AG08396 (cell line): ENCODE measurements at places on chromosomes 7 and 10.

DNA sequence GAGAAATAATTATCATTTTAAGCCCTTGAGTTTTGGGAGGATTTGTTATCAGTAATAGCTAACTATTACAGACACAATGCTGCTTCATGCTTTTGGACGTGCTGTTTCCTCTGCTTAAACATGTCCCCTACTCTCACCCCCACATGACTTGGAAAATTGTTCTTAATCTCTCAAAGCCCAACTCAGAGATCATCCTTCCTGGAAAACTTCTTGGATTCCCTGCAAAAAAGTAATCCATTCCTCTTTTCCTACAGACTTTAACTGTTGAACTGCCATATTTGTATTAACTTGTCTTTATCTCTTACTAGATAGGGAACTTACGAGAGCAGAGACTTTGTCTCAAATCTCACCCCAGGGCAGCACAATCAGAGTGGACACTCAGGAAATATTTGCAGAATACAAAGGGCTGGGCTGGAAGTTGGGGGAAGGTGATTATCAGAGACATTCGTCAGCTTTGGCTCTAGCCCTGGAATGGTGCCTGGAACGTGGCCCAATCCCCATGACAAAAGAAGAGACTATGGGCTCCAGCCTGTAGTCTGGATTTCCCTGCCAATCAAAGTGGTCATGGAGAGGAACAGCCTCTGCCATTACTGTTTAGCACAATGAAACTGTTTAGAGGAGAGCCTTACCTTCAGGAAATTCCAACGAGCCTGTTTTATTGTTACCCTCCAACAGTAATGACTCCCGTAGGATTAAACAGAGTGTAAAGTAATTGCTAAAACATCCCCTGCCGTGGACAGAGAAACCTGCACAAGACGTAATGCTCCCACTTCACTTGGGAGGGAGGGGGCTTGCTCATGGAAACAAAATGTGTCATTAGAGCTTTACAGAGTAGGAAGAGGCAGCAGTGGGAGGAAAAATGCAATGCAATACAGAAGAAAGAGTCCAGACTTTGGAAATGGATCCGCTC is 140.4 kb upstream of the AUTS2 start:
- no peak for DNase-seq

- DNase-seq: no peak
These were observed 57.8 kb downstream of the HHEX start for GRCh38 chr10:92747600-92747999.

GRCh38 chr7:85185424-85186082 is 1.3 kb downstream of the SEMA3D start:
- DNase-seq: peak; percentile 49

DNA sequence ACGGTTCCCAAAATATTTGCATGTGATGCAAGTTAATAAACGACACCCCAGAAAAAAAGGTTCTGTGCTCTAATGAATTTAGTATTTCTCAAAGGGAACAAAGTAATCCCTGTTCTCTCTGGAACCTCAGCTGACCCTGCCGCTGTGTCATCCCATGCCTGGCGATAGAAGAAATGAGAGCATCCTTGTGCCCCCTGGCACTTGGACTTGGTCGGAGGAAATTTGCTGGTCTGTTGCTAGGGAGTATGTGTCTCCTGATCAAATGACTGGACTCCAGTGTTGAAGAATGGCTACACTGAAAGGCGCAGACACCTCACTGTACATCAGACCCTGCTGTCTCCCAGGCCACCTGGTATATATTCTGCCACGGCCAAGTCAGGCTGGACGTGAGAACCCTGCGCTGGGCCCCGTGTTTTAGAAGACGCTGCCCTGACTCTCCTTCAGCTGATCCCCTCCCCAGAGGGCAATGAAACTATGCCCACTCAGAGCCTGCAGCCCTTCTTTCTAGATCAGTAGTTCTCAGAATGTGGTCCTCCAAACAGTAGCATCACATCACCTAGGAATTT is 67.2 kb downstream of the THNSL1 start:
- DNase-seq: no peak

DNA sequence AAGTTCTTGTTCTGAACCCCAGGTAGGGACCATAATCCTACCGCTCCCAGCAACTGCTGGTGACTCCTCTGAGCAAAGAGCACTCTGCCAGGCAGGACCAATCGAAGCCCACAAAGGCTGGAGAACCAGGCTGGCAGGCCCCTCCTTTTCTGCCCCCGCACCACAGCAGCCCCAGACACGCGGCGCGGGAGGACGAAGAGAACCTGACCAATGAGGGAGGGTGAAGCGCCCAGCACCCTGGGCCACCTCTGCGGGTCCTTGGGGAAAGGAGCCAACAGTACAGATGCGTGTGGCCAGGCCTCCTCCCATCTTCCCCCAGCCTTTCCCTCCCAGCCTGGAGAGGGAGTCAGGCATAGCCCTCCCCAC is 25.9 kb downstream of the CTBP2 start:
- no peak for DNase-seq

- DNase-seq: peak; percentile 26
These were observed 49.6 kb downstream of the TES start for GRCh38 chr7:116259871-116260440.

- DNase-seq: no peak
These were observed 102.6 kb downstream of the PLXDC2 start for GRCh38 chr10:19918794-19919193.

- DNase-seq: no peak
These were observed 14.7 kb downstream of the CCDC71L start for GRCh38 chr7:106646256-106646655.

GRCh38 chr7:100208911-100209408 is 10.8 kb upstream of the PVRIG start:
- DNase-seq: no peak

GRCh38 chr10:66925896-66926715 is at the start of gene LRRTM3:
LRRTM3 (plus strand) TSS chr10:66926036.
- DNase-seq: peak; percentile 48

- no peak for DNase-seq
These were observed 539.2 kb downstream of the HTR7 start for GRCh38 chr10:90318659-90319058.

- DNase-seq: no peak
These were observed 202.0 kb upstream of the LRRTM3 start for GRCh38 chr10:66723608-66724400.

- DNase-seq: no peak
These were observed 217.6 kb upstream of the TMEM229A start for GRCh38 chr7:124250297-124251034.

DNA sequence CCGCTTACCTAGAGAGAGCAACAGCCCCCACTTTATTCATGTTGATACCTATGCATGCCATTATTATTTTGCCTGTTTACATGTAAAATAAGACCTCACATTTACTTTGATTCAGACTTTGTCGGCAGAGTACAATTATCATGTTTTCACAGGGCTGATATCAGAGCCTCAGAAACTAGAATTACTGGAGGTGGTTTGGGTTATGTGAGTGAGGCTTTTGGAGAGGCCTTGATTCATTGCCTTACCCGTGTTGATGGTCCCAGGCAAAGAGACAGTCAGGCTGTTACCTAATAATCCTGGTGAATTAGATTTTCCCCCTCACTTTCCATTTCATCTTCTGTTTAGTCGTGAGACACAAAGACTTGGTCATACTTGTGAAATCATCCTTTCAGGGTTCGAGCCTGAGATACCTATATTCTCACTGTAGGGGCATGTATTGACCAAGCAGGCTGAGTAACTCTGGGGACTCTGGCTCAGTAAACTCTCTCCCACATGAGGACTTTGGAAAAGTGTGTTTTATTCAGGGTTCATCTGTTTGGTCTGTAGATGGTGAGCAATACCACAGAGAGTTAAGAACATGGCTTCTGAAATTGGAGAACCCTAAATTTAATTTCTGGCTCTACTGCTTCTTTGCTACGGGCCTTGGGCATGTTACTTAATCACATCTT is 150.9 kb downstream of the CELF2 start:
- no peak for DNase-seq

DNA sequence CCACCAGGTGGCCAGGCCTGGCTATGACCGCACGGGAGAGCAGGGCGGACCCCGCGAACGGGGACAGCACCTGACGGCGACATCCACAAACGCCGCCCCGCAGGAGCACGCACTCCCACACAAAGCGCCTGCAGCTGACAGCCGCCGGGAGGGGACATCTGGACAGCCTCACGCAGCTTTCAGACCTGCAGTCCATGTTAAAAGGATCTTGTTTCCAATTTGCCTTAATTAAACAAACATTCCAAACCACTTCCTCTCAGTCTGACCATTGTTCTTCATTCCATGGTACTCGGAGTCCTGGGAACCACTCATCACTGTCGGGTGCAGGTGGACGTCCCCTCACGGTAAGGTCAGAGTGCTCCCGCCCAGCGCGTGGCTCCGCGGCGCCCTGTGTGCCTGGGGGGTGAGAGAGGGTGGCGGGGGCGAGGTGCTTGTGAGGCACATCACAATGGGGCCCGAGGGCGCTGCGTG is 5.9 kb upstream of the GPER1 start:
- no peak for DNase-seq

DNA sequence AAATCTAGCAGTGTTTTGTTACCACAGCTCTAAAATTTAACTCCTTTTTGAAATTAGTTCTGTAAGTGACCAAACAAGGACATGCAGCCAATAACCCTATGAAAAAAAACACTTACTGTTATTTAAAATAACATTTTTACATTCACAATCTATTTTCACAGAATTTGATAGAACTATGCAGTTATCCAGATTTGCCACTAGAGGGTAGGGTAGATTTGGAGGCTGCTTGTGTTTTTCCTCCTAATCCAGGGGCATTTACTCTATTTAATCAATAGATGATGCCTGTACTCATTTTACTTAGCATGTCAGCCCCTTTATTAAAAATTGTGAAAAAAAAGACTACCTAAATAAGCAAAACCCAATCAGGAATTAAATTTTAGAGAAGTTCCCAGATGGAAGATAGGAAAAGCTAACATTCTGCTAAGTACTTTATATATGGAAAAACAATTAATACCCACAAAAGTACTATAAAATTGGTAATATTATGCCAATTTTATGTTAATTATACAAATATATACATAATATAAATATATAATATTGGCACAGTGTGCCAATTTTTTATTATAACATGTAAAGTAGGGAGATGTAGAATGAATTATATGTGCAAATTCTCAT is 18.1 kb upstream of the LIPK start:
- DNase-seq: peak; percentile 13

DNA sequence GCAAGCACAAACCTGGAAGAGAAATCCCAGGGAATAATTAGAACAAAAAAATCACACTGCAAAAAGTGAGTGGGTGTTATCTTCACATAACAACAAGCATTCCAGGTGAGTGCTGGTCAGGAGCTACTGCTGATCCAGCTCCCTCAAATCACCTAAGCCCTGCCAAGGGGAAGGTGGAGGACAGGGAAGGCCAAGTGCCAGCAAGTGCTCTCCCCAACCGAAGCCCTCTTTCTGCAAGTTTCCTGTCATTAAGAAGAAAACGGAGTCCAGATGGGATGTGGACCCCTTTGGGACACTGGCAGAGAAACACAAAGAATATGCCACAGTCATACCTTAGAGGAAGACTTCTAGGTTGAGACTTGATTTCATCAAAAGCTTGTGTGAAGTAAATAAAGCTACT is 933.0 kb upstream of the ZNF722 start:
- no peak for DNase-seq

GRCh38 chr7:91089382-91089963 is 174.8 kb upstream of the FZD1 start:
- peak; percentile 16 for DNase-seq

- peak; percentile 94 for DNase-seq
These were observed 34.0 kb downstream of the TMEM270 start for GRCh38 chr7:73894733-73895551.

- peak; percentile 29 for DNase-seq
These were observed 154.9 kb upstream of the ITGB1 start for GRCh38 chr10:33112831-33113455.

GRCh38 chr10:60281331-60281730 is 108.3 kb downstream of the ANK3 start:
- DNase-seq: no peak

DNA sequence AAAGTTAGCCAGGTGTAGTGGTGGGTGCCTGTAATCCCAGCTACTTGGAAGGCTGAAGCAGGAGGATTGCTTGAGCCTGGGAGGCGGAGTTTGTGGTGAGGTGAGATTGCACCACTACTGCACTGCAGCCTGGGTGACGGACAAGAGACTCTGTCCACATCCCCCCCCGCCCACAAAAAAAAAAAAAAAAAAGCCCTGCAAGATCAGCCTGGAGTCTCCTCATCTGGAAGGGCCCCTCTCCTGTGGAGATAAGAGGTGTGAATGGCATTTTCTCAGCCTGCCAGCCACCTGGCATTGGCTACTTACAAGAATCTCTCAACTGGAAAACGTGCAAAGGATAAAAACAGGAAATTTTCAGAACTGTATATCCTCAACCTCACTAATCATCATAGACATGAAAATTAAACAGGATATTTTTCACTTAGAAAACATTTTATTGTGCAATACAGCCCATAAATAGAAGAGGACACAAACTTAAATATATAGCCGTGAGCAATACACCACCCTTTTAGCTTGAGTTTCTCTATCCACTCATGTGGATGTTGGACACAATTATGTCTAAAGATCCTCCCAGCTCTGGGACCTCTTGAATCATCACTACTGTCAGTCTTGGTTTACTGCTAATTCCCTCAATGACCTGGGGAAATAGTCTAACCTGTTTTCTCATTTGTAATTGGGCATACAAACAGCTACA is 11.3 kb upstream of the TSPAN15 start:
- DNase-seq: no peak

DNA sequence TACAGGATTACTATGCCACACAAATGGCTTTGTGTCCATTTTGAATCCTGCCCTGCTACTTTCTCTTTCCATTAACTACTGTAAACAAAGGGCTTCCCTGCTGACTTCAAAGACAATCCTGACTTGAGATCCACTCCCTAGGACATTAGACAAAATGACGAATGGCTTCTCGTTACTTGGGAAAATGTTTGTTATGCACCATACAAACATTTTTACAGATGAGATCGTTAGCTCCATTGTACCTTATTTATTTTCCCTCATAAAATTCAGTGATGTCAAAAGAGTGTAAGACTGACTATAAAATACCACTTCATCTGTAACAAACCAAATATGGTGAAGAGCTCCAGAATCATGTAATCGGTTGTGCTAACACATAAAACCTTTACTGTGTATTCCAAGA is 121.8 kb downstream of the CD36 start:
- DNase-seq: no peak

DNA sequence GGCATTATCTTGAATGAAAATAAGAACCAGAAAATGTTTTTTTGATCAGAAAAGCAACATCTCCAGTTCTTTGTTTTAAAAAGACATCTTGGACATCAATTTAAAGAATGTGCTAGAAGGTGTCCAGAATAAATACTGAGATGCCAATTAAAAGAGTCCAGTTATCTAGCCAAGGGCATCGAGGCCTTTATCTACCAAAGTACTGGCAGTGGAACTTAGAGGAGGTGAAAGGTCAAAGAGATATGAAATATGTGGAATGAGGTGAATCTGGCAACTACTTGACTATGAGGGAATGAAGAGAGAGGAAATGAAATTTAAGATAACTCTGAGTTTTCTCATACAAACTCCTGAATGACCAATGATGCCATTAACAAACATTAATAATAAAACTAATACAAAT is 154.3 kb upstream of the GNAI1 start:
- DNase-seq: no peak
